Cerebellum (tissue), 4 donors: ENCODE measurements at places on chromosomes 4 and X.

DNA sequence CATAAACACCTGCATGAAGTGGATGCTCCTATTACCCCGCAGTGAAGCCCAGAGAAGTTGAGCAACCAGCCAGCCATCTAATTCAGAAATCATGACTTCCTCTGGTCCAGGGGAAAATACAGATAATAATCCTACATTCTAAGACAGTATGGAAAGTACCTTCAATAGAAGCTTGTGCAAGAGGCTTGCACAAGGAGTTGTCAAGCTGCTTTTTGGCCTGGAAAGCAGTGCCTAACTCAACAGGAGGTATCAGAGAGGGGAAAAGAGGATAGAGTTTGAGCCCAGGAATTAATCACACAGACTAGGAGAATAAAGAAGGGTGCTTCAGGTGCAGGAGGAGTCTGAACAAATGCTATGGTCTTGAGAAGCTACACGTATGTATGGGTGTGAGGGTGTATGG, 26.7 kb downstream of the TMEM192 start:
- no peak for DNase-seq

- DNase-seq: no peak
Observed at GRCh38 chr4:113783289-113783688, 21.8 kb upstream of the CAMK2D start.

DNA sequence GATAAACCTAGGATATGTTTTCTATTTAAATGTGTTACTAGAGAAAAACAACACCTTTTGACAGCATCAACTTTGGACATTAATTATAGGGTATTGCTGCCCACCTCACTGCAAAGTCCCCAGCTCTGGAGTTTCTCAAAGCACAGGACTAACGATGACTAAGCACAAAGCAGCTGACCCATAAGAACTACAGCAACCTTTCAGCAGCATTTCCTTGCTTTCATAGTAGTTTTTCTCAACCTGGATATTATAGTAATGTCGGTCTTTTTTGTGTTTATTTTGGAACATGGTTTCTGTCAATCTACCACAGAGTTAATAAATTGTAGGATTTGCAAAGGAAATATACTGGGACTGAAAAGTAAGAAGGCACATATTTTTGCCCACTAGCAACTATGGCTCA, 21.5 kb downstream of the HHIP start:
- no peak for DNase-seq

DNA sequence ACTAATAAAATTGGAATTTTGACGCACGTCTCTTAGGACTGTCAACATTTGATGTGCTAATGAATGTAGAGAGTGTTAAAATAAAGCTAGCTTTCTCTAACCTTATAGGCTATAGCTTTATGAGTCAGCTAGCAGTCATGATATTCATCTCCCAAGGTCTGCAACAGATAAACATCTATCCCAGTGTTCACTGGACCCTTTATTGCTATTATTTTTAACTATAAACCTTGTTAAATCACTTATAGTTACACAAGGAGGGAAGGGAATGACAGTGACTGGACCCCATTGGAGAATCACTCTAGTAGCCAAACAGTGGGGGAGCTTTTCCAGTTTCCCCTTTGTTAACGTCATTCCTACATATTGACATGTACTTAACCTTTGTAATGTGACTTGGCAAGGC, 67.9 kb upstream of the SHISA3 start:
- no peak for DNase-seq

DNA sequence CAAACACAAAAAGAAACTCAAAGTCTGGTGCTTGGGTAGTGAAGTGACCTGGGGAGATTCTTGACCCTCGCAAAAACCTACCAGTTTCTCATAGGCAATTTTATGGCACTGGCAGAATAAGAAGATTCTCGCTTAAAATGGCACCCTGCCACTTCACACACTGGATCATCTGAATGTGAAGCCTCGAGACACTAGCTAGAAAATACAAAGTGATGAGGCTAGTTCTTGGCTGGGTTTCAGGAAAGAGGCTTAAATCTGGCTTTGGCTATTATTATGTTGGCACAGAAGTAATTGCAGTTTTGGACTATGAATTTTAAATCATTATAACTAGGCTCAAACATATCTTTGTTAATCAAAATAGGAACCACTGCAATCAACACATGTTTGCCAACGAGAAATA, 634.7 kb upstream of the BOD1L1 start:
- peak; percentile 10 for DNase-seq

- no peak for DNase-seq
Observed at GRCh38 chr4:170193496-170193895, 103.7 kb upstream of the AADAT start.

- no peak for DNase-seq
Observed at GRCh38 chr4:78460368-78460767, 91.2 kb upstream of the ANXA3 start.

GRCh38 chrX:129631849-129632248, 22.9 kb downstream of the APLN start:
- DNase-seq: no peak

- DNase-seq: no peak
Observed at GRCh38 chr4:95457353-95457752, 91.4 kb downstream of the UNC5C start.

- no peak for DNase-seq
Observed at GRCh38 chr4:98506462-98507132, 151.8 kb downstream of the TSPAN5 start.

DNA sequence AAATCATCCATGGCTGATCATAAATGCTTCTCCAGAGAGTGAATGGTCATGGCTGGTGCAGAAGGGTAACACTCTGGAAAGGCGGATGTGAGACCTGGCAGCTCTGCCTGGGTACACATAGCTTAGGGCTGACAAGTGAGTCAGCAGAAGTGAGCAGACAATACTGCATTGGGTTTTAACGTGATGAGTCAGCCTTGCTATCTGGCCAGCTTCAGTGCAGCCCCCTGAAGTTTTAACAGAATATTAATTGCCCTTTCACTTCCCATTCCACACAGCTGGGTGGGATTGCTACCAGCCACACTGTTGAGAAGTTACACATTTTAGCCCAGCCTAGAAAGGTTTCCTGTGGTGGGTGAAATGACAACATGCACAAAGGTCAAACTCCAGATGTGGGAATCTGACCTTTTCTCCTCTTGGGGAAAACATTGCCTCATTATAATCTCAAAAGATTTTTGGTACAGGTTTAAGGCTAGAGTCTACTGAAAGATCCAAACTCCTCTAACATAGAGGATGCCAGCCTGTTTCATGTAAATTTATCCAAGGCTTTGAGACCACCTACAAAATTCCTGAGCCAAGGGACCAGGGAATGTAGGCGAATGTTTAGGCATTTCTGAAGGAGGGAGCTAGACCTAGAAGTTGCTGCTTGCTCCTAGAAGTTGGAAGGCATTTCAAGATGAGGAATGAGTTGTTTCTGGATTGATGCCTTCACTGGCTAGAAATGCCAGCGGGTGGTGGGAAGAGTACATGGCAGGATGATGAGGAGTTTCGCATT, 230.3 kb upstream of the PGRMC2 start:
- DNase-seq: no peak

DNA sequence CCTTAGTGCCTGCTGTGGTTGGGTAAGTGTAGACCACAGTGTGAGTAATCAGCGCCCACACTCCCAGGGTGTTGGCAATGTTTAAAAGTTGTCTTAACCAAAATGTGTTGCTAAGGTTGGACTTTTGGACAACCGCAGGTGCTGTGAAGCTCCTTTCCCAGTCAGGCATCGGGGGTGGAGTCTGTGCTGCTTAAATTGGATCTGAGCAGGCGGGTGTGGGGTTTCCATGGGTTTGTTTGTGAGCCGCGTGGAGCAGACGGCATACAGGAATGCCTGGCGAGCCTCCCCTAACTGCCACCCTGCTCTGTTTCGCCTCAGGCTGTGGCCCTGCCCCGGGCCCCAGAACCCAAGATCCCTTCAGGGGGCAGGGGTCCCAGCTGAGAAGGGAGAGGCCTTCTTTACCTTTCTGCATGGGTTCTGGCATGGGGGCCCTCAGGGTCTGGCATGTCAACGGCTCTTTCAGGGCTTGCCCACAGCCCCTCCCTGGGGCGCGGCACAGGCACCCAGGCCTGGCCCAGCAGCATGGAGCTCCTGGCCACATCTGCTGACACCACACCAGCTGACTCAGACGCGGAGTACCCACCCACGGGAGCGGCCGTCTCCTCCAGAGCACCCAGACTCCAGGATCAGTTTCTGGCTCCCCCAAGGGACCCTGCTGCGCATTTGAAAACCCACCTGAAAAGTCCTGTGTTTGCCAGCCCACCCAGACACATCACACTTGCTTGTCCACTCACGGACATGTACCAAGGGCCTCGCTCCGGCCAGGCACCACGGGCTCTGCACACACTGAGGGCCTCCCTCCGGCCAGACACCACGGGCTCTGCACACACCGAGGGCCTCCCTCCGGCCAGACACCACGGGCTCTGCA, 5.1 kb upstream of the SPON2 start:
- no peak for DNase-seq

DNA sequence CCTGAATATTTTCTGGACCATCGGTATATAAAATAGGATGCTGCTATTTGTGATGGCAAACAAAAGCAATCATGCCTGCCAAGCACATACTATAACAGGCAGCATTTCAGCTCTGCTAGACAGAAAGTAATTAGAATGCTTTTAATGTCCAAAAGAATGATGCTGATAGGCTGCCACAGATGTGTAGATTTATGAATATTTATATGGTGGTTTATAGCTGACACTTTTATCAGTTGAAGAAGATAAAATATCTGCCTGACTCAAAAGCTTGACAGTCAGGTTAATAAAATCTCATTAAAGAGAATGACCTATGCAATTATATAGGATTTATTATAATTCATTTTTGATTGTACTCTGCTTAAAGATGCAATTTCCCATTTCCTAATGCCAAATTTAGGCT, 4.0 kb downstream of the BEND4 start:
- no peak for DNase-seq

GRCh38 chr4:115126491-115126890, 13.1 kb upstream of the NDST4 start:
- no peak for DNase-seq

GRCh38 chr4:8225706-8226443, 26.8 kb downstream of the SH3TC1 start:
- no peak for DNase-seq

- DNase-seq: no peak
Observed at GRCh38 chr4:8831221-8832112, 40.2 kb downstream of the HMX1 start.

DNA sequence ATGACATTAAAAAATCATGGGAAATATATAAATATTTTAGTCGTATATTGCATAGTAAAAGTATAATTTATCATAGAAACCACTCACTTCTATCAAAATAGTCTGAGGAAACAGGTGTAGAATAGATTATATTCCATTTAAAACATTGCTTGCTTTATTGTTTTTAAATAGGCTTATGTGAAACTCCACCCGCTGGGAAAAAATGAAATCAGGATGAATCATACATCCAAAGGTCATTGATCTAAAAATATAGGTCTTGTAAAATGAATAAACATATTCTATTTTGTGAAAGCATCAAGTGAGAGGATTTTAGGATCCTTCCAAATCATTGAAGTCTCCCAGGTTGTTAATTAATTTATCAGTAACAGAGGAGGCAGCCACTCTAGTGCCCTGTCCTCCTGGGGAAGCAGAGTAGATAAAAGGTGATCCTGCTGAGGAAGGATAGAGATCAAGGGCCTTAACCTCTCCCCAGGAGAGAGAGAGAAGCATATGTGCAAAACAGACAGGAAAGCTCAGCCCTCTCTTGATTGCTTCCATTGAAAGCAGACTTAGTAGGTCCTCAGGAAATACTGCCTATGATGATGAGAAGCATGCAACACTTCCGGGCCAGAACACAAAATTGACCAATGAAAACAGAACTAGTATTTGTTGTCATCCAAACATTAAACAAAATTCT, 96.8 kb upstream of the MAP9 start:
- no peak for DNase-seq

- DNase-seq: no peak
Observed at GRCh38 chrX:7746856-7747255, 96.1 kb upstream of the VCX start.

GRCh38 chr4:70158576-70158975, 4.5 kb downstream of the PRR27 start:
- no peak for DNase-seq

GRCh38 chr4:172308078-172308477, 494.9 kb downstream of the GALNTL6 start:
- no peak for DNase-seq

DNA sequence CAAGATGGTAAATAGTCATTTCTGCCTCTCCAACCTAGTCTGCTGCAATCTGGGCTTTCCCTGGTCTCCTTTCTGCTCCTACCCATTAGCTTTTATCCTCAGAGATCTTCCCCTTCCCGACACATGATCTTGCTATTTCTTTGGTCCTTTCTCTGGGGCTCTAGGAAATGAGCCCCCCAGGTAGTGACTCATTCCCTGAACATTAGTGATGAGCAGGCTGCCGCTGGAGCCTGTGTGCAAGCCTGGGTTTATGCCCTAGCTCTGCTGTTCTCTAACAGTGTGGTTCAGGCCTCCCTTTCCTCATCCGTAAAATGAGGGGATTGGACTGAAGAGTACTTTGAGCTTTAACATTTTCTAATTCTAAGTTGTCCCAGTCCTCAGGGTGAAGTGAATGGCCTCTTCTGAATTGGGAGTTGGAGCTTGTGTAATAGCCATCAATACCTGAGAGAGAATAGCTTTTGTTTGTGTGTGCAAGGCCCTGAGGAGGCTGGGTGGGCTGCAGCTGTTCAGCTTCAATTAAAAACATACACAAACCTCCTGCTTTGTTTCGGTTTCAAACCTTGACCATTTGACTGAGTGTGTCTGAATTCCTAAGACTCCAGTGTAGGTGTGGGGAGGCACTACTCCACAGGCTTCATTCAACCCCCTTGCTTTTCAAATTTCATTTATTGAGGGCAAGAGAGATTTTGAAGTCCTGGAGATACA, 115.6 kb upstream of the SCML1 start:
- DNase-seq: no peak

DNA sequence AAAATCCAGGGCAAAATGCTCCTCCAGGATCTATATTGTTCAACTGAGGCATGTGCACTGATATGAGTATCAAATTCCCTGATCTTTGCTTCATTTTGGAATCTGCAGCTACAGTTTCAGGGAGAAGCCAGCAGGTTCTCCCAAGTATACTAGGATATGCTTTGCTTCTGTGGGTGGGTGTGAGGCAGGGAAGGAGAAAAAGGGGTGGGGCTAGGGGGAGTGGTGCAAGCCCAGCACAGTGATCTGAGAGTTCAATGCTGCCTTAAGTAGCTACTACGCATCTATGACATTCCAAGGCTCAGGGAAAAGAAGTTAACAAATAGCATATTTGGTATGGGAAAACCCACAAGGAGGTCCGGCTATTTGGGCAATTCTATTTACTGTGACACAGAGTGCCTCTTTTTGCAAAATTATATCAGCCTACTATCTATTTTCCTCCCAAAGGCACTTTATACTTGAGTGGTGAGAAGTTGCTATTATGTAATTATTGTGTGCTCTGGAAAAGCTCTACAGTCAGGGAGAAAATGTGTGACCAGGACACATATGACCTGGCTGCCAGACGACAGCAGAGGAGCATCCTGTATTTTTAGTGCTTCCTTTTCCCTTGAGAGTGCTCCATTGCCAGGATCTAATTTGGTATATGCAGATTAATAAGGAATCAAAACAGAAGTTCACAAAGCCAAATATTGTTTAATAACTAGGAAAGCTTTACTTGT, 162.0 kb downstream of the RNF150 start:
- DNase-seq: peak; percentile 30

- DNase-seq: no peak
Observed at GRCh38 chr4:157280673-157281072, 60.1 kb downstream of the GRIA2 start.
